ENCODE measurements at places on chromosomes 5 and 9. TPM values are rescaled to one million over a fixed set of nuclear protein-coding genes. Genes with fewer than 3 reads are reported as not detected.
A peak's percentile ranks its signal among the peaks of the same experiment; 100 is the strongest.

DNA sequence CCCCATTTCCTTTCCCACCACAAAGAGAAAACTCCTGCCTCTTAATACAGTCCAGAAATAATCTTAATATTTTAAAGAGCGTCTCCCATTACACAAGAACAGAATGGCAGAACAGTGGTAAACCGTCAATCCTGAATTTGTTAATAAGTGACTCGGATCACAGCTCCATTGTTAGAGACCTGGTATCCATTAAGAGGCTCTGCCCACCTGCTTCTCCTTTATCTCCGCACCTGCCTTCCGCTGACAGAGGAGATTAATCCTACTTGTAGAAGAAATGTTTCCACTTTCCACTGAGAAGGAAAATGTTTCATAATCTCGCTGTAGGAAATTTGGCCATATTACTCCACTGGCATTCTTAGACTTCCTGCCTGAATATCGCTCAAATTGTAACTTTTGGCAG lies 1493.2 kb downstream of the MAT2B start:
- no peak for DNase-seq

GRCh38 chr9:136629879-136630661 lies 32.6 kb upstream of the EGFL7 start:
- no peak for DNase-seq

DNA sequence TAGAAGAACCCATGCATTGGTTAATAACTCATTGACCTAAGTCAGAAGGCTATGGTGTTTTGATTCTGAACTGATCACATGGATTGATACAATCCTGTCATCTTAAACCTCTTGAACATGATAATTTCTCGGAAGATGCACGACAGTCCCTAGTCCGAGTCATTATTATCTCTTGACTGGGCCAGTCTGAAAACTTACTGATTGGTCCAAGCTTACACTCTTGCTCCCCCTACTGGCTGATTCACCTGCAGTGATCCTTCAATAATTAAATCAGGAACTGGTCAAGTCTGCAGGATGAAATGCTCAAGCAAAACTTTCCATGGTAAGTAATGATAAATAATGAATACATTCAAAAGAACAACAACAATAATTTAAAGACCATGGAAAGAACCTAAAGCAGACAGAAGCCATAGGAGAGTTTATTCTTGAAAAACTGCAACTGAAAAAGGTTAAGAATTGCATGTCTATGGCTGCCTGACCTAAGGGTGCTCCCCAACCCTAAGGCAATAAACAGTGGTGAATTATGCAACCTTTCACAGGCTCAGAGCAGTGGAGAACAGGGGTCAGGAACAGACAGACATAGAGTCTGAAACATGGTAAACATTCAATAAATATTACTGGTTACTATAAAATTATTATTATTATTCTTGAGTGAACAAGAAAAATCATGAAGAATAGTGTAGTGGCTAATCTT lies 79.3 kb downstream of the BRINP1 start:
- no peak for DNase-seq

GRCh38 chr9:89518466-89519365 lies 20.8 kb upstream of the SEMA4D start:
- no peak for DNase-seq

DNA sequence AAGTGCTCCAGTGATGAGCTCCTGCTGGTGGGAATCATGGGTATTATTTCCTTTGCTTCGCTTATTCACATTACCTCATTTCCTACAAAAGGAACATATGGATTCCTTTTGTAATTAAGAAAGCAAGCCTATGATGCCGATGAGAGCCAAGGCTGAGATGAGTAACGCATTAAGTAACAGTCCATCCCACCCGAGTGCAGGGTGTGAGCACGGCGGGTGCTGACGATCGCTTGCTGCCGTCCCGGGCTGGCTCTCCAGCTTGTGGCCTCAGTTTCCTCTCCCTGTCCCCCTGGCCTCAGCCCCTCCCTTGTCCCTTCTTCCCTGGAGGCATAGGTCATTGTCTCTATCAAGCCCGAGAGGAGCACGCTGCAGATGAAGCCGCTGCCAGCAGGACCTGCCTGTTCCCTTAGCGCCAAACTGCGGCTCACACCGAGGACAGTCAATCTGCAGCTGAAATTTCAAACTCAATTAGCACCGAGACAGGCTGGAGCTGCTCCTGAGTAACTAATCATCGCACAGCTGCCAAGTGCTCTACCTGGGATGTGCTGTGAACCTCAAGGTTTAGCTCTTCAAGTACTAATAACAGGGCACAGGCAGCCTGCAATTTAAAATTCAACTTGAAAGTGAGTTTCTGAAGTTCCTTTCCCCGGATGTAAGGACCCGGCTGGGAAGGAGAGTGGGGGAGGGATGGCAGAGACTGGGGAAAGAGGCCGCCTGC lies 115.2 kb upstream of the RAPGEF1 start:
- DNase-seq: no peak

GRCh38 chr9:120324996-120325642 lies 254.8 kb downstream of the CDK5RAP2 start:
- no peak for DNase-seq

- no peak for DNase-seq
Observed at GRCh38 chr5:115992848-115993350, 30.6 kb downstream of the LVRN start.

- DNase-seq: no peak
Observed at GRCh38 chr9:87740209-87740608, 14.3 kb downstream of the CTSL start.

GRCh38 chr9:124110307-124110915 lies 98.8 kb downstream of the LHX2 start:
- peak; percentile 47 for DNase-seq

DNA sequence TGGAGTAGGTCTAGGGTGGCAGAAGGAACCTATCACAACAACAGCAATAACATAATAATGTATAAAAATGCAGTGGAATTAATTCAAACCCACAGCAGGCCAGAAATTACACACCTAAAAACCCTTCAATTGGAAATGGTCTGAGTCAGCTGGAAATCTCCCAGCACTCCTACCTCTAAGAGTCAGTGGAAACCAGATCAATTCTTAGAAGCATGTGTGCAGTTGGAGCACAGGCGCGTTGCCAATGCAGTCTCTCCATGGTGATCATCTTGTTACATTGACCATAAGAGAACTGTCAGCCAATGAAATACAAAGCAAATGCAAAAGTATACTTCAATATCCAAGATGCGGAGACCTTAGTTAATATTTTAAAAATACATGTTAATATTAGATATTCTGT lies 15.1 kb upstream of the CSNK1G3 start:
- DNase-seq: no peak

DNA sequence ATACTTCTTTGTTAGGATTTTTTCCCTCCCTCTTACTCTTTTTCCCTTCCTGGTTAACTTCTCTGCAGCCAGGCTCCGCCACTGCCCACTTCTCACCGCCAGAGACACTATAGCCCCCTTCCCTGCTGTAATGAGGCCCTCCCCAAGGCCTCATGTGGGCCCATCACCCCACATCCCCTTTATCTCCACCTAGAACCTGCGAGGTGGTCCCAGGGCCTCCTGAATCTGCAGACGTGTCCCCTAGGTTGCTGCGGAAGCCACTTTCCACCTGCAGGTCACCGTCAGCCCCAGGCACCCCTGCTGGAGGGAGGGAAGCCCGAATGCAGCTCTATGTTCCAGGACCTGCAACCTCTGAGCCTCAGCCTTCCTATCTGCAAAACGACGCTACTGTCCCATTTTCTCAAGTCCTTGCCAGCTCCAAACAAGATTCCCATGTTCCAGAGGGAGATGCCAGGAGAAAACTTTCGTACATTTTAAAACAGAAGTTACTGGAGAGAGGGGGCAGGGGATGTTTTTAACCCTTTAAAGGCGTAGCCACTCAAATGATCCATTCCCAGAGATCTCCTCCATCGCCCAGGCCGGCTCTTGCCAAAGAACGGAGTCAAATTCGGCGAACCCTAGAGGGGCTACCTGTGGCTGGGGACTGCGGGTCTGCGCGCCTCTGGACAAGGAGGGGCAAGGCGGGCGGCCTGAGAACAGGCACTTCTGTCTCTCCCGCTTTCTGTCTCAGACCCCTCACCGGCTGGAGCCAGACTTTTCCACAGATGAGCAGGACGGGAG lies 929 bp downstream of the SH3PXD2B start:
- no peak for DNase-seq

GRCh38 chr9:35563791-35564197 lies 41.3 kb upstream of the TESK1 start:
- DNase-seq: no peak

GRCh38 chr9:88339317-88339716 lies 48.9 kb upstream of the SPIN1 start:
- no peak for DNase-seq

GRCh38 chr5:169801324-169801777 lies 164.3 kb downstream of the DOCK2 start:
- no peak for DNase-seq

- DNase-seq: no peak
Observed at GRCh38 chr9:129009584-129010141, 18.5 kb downstream of the SH3GLB2 start.

GRCh38 chr9:112175796-112176315 lies 759 bp upstream of the SUSD1 start:
- DNase-seq: no peak

- peak; percentile 61 for DNase-seq
Observed at GRCh38 chr5:1460054-1460682, 14.9 kb upstream of the SLC6A3 start.

- no peak for DNase-seq
Observed at GRCh38 chr5:72812488-72812887, 4.0 kb upstream of the TNPO1 start.

DNA sequence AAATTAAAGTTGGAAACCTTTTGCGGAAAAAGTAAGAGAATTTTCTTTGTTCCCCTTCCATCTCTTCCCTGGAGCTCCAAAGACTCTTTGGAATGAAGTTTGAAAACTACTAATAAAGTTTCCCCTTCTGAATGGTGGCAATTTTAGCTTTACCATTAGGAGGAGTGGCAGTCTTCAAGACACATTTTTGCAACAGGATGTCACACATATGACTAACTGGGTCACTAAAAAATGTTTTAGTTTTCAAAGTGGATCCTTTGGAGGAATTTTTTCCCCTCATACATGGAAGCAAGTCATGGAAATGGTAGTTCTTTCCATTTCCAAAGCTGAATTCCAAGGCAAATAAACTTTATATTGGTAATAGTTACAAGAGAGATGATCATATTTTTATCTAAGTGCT lies 15.6 kb downstream of the FBXO4 start:
- DNase-seq: no peak

DNA sequence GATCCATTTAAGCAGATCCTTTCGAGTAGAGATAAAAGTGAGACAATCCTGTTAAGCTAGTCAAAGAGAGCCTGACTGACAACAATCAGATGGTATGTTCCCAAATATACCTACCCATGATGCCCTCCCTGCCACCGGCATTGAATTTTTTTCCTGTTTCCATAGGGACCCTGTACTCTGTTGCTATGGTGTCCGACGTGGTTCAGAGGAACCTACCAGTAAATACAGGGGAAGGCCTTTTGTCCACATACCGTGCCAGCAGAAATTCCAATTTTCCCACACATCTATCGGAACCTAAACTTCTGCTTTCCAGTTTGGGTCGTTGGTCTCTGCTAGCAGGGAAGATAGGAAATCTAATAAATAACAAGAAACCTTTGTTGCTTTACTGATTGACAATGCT lies 64.7 kb downstream of the MEGF10 start:
- DNase-seq: no peak

DNA sequence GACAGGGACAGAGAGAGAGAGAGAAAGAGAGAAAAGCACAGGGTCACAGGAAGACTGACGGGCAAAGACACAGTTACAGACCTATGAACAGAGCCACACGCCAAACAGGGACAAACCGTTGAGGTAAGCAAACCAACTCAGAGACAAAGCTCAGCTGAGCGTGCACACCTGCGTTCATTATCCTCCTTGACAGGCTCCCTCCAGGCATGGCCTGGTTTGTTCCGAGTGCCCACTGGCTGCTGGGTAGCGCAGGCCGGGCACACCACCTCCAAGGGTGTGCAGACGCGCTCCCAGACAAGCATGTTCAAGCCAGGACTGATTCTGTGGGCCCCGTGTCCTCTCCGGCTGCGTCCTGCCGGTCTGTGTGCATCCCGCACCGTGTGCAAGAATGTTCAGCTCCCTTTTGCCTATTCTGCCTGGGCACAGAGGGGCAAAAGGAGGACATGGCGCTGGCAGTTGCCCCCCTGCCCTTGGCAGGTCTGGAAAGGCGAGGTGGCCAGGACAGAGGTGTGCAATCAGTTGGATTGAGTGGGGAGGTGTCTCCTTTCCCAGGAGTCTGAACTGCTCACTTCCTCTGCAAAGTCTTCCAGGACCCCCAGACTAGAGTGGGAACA lies 467 bp upstream of the SMIM32 start:
- DNase-seq: no peak

DNA sequence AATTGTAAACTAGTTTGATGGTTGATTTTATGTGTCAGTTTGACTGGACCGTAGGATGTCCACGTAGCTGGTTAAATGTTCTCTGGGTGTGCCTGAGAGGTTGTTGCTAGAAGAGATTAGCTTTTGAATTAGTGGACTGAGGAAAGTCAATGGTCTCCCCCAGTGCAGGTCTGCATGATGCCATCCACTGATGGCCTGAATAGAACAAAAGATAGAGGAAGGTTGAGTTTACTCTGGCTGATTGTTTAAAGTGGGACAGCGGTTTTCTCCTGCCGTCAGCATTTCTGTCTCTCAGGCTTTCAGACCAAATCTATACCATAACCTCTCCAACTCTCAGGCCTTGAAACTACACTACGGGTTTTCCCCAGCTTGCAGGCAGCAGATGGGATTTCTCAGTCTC lies 899.2 kb upstream of the WWC1 start:
- no peak for DNase-seq

- DNase-seq: no peak
Observed at GRCh38 chr5:32833663-32834062, 122.5 kb downstream of the NPR3 start.

- DNase-seq: no peak
Observed at GRCh38 chr5:150651382-150651781, 9.7 kb upstream of the MYOZ3 start.

- peak; percentile 61 for DNase-seq
Observed at GRCh38 chr5:134020188-134020587, 15.4 kb upstream of the VDAC1 start.

GRCh38 chr9:133470988-133471387 lies 7.9 kb downstream of the SLC2A6 start:
- DNase-seq: no peak

The SLCO6A1 gene
- not detected for total RNA-seq

The DNAH5 gene
- 9.8 TPM for total RNA-seq

The GNA14 gene
- 9.1 TPM for total RNA-seq

The HRH2 gene
- 22.0 TPM for total RNA-seq

The MAPKAP1 gene
- total RNA-seq: 89.5 TPM

The SLC2A8 gene
- 20.1 TPM for total RNA-seq

The TAF1L gene
- total RNA-seq: 0.03 TPM

The RORB gene
- 2.9 TPM for total RNA-seq

The SV2C gene
- total RNA-seq: 0.52 TPM

The RMI1 gene
- 5.9 TPM for total RNA-seq

The FAM120A gene
- total RNA-seq: 160 TPM

The PCAT7 gene
- total RNA-seq: 0.23 TPM

The NUTM2F gene
- not detected for total RNA-seq

The PTGR1 gene
- total RNA-seq: 63.9 TPM

The PCDHB8 gene
- 1.1 TPM for total RNA-seq

Data from left lung (tissue), 14 donors.